ENCODE measurements at places on chromosomes 13 and 19.

DNA sequence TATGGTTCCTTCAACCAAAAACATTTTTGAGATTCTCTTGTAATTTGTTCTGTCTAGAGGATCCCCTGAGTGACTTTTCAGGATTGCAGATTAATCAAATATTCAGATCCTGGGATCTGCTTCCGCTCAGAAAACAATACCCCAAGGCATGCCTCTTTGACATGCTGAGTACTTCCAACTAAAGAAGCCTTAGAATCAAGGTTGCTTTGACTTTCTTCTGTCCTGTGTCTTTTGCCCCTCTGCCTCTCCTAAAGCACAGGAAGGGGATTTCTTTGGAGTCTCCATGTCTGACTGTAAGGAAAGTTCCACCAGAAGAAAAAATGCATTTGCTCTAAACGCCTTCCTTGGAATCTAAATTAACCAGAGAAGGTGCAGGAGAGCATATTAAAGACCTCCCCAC, 431.5 kb downstream of the FGF14 start:
- DNase-seq: no peak

GRCh38 chr13:66623129-66623820, 606.9 kb downstream of the PCDH9 start:
- no peak for DNase-seq

DNA sequence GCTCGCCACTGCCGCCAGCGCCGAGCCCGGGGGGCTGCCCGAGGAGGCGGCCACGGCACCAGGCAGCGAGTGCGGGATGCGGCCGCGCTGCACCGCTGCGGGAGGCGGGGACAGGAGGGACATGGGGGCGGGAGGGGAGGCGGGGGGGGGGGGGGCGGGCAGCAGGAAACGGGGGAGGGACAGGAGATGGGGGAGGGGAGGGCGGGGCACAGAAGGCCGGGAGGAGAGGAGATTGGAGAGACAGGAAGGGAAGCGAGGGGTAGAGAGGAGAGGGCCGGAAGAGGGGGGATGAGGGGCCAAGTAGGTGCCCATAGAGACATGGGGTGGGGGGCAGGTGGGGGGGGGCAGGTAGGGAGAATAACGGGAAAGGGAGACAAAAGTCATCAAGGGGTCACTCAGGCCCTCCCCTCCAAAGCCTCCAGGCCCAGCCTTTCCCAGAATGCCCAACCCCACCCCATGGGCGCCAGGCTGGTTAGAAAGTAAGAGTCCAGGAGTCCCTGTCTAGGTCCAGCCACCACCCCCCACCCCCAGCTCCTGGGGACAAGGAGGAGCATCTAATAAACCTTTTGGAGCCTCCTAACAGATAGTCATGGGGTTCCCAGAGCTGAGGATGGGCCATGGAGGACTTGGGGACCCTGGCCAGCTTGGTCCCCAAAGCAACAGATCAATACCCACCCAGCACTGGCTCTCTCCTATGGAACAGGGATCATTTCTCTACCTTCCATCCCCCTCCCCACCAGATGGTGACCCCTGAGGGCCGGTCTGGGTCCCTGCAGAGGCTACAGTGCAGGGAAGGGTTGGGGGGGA, 9.5 kb downstream of the NR2F6 start:
- DNase-seq: no peak

- no peak for DNase-seq
Measured at GRCh38 chr13:43831088-43831487, 44.3 kb upstream of the ENOX1 start.

DNA sequence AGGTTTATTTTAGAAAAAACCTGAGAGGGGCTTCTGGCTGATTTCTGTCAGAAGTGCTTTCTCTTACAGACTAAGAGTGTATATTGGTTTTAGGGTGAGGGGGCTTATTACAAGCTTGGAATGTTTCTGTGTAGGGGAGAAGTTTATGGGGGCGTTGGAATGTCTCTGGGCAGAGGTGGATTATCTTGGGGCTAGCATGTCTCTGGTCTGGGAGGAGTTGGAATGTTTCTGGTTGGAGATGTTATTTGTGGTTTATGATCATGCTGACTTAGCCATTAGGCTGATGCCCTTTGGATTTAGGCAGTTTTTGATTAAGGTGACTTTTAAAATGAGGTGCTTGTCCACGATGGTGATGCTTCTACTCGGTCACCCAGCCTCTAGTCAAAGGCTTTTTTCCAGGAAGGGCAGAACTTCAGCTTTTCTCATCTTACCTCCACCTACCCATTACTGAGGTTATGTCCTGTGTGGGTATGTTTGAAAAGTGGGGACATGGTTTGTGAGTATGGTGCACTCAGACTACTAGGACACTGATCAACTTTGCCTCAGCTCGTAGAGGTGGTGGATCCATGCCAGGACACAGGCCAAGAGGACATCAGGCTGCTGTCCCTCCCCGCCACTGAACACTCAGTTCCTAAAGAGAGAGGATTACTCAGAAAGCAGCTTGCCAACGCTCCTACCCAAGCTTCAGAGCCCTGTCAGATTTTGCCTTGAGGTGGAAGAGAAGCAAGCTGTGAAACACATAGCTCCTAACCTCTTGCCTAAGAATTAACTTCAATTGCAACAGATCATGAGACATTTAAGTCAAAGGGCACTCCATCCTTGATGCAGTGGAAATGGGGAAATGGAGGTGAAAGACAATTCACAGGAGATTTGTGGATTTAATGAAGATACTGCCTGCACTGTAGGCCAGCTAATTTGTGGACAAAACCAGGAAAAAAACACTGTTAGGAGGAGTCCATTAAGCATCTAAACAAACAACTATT, 63.6 kb downstream of the ZNF44 start:
- DNase-seq: no peak

DNA sequence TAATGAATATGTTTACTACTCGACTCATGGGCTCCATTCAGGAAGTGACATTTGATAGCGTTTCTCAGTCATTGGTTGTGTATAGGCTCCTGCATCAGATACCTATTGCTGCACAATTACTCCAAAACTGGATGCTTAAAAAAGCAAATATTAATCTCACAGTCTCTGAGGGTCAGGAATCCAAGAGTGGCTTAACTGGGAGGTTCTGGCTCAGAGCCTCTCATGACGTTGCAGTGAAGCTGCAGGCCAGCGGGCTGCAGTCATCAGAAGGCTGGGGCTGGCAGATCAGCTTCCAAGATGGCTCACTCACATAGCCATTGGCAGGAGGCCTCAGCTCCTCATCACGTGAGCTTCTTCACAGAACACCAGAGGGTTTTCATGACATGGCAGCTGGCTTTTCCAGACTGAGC, 525.1 kb upstream of the NBEA start:
- no peak for DNase-seq

- peak; percentile 96 for DNase-seq
Measured at GRCh38 chr19:52962394-52963246, at the start of gene ZNF816. Gene ZNF816 (minus strand): TSS chr19:52962881. CDS start chr19:52956089, 6,792 bp downstream.

- no peak for DNase-seq
Measured at GRCh38 chr13:49777746-49778614, 14.5 kb downstream of the KPNA3 start.

- DNase-seq: no peak
Measured at GRCh38 chr19:5143471-5144411, 174.8 kb downstream of the KDM4B start.

- DNase-seq: no peak
Measured at GRCh38 chr13:28744656-28745055, 25.9 kb upstream of the SLC46A3 start.

GRCh38 chr13:72390909-72391308, 336.5 kb downstream of the MZT1 start:
- no peak for DNase-seq

DNA sequence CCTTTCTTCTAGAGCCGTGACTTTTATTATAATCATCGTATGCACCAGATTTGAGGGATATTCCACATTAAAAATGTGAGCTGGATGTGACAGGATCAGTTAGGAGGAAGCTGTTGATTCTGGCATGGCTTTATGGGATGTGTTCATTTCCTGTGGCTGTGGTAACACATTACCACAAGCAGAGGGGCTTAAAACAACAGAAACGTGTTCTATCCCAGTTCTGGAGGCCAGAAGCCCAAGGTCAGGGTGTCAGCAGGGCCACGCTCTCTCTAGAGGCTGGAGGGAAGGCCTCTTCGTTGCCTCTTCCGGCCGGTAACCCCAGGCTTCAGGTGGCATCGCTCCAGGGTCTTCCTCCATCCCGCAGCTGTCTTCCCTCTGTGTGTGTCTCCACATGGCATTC, 14.5 kb downstream of the MED25 start:
- no peak for DNase-seq

DNA sequence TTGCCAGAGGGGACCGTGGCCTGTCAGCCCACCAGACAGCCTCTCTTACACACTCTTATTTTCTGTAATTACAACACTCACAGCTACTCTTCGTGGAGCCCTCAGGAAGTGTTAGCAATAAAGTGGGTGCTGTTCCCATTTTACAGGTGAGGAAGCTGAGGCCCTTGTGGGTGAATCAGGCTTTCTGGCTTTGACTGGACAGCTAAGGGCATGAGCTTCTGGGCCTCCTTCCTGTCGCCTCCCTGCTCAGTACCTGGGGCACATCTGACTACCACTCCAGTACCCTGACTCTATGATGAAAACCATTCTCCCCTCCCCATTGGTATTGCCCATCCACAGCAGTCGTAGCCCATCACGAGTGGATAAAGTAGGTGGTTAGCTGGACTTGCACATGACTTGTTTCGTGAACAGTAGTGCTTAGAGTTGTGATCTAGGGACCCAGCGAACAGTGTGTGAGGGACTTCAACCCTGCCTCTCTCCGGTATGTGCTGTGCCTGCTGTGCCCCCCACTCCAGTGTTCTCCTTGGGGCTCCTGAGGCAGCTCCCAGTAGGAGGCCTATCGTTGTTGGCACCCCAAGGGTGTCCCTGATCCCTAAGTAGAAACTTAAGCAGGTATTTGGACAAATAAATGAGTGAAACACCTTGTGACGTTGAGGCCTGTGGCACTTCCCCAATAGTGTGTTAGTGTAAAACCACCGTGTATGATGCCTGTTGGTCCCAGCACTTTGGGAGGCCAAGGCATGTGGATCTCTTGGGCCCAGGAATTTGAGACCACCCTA, 38.6 kb downstream of the GATAD2A start:
- no peak for DNase-seq

DNA sequence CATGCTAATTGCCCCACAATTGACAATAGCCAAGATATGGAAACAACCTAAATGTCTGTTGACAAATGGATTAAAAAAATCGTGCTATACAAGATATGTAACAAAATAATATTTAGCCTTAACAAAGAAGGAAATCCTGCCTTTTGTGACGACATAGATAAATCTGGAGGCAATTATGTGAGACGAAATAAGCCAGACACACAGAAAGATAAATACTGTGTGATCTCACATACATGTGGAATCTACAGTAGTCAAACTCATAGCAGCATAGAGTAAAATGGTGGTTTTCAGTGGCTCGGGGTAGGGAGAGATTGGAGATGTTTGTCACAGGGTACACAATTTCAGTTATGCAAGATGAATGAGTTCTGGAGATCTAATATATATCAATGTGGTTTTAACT, 895.8 kb downstream of the SLITRK6 start:
- no peak for DNase-seq

- DNase-seq: no peak
Measured at GRCh38 chr13:98443329-98443728, 133.6 kb downstream of the STK24 start.

- DNase-seq: no peak
Measured at GRCh38 chr13:99214232-99214631, 13.6 kb downstream of the UBAC2 start.

- no peak for DNase-seq
Measured at GRCh38 chr13:94595001-94595949, 677 bp downstream of the TGDS start.

DNA sequence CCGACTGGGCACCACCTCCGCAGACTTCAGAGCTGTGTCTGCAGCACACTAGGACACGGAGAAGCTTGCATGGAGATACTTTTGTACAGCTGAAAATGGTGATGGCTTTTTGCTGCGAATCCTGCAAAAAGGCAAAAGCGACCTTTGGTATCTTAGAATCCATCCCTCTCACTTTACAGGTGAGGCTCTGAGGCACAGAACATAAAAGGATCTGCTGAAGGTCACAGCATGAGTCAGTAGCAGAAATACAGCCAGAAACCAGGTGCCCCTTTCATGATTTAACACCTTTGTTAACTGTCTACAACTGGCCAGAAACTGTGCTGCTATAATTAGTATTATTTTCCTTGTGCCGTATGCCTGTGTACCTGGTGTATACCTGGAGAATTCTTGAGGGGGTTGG, 48.3 kb downstream of the EFNB2 start:
- no peak for DNase-seq

GRCh38 chr19:1262623-1263123, 6.5 kb upstream of the CIRBP start:
- DNase-seq: no peak

- no peak for DNase-seq
Measured at GRCh38 chr13:113164492-113164891, 6.0 kb downstream of the PROZ start.

- no peak for DNase-seq
Measured at GRCh38 chr19:13302526-13303270, 152.5 kb downstream of the IER2 start.

DNA sequence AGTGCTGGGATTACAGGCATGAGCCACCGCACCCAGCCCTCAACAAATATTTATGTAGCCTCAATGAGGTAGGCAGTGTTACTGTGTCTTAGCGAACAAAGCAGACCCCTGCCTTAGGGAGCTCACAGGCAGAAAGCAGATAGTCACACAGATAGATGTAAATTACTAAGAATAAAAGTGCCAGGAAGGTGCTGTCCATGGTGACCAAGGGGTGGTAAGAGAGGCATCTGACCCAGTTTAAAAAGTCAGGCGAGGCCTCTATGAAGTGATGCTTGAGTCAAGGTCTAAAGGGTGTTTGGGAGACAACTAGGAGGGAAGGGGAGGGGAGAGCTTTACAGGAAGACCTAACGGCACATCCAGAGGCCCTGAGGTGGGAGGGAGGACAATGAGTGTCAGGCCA, 12.4 kb upstream of the CACNG7 start:
- no peak for DNase-seq

DNA sequence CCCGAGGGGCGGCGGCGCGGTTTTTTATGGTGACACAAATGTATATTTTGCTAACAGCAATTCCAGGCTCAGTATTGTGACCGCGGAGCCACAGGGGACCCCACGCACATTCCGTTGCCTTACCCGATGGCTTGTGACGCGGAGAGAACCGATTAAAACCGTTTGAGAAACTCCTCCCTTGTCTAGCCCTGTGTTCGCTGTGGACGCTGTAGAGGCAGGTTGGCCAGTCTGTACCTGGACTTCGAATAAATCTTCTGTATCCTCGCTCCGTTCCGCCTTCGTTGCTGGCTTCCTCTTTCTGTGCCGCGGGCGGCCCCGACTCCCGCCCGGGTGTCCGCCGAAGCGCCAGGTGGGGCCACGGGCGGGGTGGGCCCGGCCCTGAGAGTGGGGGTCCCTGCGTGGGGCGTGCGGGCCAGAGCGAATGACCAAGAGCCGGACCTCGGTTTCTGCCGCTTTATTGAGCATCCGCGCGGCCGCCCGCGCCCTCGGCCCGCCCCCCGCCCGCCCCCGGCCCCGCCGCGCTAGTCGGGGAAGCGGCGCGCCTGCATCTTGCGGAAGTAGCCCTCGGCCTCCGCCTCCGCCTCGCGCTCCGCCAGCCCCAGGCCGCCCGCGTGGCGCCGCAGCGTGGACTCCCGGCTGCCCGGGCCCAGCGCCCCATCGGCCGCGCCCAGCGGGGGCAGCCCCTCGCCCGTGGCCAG, 9.6 kb downstream of the PLPPR3 start:
- no peak for DNase-seq

GRCh38 chr19:12946092-12946721, 545 bp downstream of the RAD23A start:
- DNase-seq: peak; percentile 34

GRCh38 chr19:15358918-15359317, 20.7 kb downstream of the AKAP8 start:
- no peak for DNase-seq

Data from activated CD4-positive, alpha-beta T cell treated with anti-CD3 and anti-CD28 coated beads for 1 hour (primary cell).